Stimulated activated CD4-positive, alpha-beta T cell treated with anti-CD3 and anti-CD28 coated beads, Interleukin-12 subunit alpha, Interleukin-12 subunit beta, amount 100 ng/mL, for 4 hours (primary cell): ENCODE measurements at places on chromosomes 7 and 10.

DNA sequence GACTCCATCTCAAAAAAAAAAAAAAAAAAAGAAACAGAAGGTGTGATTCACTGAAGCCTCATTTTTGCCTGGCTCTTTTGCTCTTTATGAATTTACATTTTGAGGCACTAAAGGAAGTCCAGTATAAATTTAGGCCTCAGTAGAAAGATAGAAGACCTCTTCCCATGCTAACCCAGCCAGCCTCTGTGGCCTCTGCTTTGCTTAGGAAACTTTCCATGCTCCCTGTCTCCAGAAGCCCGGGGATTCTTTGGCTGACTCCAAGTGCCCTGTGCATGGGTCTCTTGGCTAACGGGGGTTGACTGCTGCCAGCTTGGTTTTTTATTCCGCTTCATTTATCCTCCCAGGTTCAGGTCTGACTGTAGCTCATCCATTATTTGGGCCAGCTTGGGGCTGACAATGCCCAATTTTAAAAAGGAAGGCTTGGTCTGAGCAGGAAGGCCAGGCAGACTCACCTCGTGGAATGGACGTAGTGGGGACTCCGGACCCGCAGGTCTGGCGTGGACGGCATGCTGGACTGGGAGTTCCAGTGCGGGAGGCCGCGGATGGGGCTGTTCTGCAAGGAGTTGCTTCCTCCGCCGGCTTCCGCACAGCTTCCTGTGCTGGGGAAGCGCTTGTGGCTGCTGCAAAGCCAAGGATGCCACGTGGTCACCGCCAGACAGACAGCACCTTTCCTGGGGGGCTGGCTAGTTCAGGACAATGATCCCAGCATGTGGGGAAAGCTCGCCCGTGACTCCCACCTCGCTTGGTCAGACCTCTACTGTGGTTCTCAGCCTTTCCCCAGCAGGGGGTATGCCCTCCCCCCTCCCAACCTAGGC is 72.3 kb downstream of the PRPF18 start:
- no peak for DNase-seq

- no peak for DNase-seq
Observed at GRCh38 chr10:132109341-132110110, 43.8 kb downstream of the JAKMIP3 start.

DNA sequence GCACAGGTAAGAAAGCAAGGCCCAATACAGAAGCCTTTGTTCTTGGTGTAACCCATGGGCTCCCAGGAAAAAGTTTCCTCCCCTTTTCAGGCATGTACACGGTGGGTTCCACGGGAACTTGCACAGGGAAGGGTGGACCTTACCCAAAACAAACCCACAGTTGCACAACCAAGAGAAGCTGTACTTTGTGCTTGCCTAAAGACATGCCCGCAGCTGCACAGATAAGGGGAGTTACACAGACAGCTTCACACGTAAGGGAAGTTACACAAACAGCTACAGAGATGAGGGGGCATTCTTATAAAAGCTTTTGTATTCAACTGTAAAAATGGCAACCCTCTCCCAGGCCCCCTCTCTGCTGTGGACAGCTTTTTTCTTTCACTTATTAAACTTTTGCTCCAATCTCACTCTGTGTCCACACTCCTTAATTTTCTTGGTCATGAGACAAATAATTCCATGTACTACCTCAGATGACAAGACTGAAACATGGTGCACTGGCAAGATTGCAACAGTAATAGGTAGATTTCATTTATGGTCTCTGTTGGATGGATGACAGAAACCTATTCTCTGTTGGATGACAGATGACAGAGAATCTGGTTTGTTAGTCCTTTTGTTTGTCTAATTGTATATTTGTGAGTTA is 72.9 kb downstream of the ATE1 start:
- DNase-seq, result no peak

GRCh38 chr7:132733860-132734259 is 157.6 kb upstream of the PLXNA4 start:
- no peak for DNase-seq

DNA sequence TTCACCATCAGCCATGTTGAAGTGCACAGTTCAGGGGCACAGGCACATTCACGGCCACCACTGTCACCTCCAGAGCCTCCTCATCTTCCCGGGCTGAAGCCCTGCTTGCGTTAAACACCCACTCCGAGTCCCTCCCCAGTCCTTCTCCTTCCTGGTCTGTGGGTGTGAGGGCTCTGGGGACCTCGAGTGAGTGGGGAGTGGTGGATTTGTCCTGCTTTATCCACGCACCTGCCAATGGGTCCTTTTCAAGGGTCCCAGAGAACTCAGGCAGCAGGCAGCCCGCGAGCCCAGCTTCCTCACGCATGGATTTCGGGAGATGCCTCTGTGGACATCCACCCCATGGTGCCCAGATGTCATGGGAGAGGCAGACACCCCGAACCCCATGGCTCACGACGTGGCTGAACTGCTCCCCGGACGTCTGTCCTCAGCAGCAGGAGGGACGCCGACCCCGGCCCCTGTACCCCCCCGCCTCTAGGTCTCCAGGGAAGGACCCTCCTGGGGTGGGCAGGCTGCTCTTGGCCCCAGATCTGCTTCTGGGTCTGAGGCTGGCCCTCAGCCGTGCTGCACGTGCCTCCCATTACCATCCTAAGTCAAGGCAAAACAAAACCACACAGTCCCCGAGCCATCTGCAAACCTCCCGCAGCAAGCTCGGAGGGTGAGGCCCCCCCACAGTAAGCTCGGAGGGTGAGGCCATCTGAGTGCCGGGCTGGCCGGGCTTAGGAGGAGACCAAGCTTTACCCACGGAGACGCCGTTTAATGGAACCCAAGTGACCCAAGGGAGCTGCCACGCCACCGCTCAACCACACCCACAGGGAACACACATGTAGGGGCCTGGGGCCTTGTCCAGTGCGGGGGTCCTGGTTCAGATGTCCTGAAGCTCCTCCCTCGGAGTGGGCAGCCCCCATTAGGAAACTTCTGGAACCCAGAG is 9.0 kb downstream of the CYP2W1 start:
- DNase-seq, result no peak
